Neural crest cell (in vitro differentiated cells): ENCODE measurements at places on chromosomes 2 and 18. TPM values are rescaled to one million over a fixed set of nuclear protein-coding genes. Genes with fewer than 3 reads are reported as not detected.

- no peak for DNase-seq
These were observed 123.6 kb upstream of the EFEMP1 start for GRCh38 chr2:56047136-56047535.

DNA sequence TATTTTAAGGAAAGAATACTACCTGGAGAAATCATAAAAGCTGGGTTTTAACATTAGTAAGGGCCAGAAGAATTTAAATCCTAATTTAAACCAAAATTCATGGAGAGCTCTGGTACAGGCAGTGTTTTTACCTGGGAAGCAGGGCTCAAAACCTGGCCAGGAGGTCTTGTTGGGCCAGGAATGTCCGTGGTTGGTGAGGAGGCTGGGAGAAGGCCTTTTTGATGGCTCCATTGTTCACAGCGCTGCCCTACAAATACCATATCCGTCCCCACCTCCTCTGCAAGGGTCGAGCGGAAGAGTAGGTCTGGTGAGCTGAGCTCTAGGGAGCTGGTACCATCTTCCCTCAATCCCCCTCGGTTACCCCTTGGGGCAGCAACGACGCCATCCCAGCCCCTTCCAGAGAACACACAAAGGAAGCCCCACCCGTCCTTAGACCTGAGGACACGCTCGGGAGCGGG is 10.9 kb upstream of the HOXD1 start:
- no peak for DNase-seq

- no peak for DNase-seq
These were observed 124.8 kb upstream of the CXCR4 start for GRCh38 chr2:136242687-136243277.

DNA sequence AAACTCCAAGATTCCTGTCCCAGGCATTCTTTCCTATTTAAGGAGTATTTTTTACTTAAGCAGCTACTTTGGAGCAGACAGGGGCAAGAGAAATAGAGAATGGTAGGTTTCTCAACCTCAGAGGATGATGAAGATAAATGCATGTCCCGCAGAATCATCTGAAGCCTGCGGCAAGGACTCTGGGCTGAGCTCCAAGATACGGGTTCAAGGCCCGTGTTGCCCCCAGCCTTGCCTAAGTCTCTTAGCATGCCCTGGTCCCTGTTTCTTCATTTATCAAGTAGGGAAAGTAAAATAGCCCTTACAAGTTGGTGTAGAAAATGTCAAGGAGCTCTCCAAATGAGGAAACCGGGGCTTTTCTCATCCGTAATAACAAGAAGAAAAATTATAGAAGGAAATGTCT is 214.0 kb downstream of the KLHL29 start:
- DNase-seq = no peak

- no peak for DNase-seq
These were observed 5.5 kb downstream of the MSGN1 start for GRCh38 chr2:17821535-17822444.

TRIM54 gene
- total RNA-seq = not detected in 2 replicates

- no peak for DNase-seq
These were observed 7.6 kb downstream of the PIGN start for GRCh38 chr18:62179213-62179612.

DNA sequence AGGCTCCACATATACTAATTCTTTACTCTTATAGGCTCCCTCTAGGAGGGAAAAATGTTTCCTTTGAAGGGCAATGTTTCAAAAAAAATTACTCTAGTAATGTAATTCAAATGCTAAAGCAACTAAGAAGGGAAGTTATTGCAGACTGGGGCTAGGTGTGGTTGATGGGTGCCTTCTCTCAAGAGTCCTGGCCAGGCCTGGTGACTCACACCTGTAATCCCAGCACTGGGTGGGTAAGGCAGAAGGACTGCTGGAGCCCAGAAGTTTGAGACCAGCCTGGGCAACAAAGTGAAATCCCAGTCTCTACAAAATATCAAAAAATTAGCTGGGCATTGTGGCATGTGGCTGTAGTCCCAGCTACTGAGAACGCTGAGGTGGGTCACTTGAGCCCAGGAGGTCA is 31.2 kb upstream of the CDKL4 start:
- no peak for DNase-seq
